ENCODE measurements at places on chromosomes 13 and 19.
A peak's percentile ranks its signal among the peaks of the same experiment; 100 is the strongest.

DNA sequence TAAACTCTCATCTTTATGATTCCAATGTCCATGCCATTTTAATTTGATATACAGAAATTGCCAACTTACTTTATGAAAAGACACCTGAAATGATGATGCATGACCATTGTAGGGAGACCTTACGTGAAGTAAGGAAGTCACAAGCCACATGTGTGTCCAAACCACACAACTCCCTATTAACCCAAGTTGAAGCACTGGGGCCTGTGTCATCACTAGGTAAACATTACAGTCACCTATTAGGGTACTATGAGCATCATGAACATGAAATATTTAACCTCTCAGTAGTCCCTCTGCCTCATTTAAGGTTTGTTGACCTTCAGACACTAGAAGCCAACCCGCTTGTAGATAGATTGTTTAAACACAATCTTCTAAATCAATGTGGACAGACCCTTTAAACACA, 576.9 kb downstream of the IRS2 start:
- no peak for DNase-seq

DNA sequence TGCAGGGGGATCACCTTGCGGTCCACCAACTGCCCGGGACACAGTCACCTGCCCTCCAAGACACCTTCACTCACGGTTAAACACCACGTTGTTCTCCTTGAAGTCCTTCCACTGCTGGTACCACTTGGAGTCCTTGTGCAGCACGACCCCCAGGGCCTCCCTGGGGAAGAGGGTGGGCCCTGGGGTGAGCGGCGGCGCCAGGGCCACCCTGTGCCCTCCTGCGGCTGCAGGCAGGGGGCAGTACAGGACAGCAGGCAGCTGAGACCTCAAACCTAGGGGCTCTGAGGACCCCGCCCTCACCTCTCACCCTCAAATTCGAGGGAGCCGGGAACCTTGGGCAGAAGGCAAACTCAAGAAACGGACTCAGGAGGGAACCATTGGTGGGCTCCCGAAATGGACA, 7.5 kb upstream of the CTXN1 start:
- no peak for DNase-seq

- DNase-seq = no peak
Observed at GRCh38 chr13:104632736-104633135, 1566.5 kb upstream of the SLC10A2 start.

GRCh38 chr13:35699825-35700510, 223.5 kb upstream of the MAB21L1 start:
- no peak for DNase-seq

GRCh38 chr19:12162882-12163806, at the start of gene ZNF136:
ZNF136 (plus strand) TSS chr19:12163096; CDS start chr19:12163204, 108 bp downstream.
- DNase-seq = peak; percentile 96

DNA sequence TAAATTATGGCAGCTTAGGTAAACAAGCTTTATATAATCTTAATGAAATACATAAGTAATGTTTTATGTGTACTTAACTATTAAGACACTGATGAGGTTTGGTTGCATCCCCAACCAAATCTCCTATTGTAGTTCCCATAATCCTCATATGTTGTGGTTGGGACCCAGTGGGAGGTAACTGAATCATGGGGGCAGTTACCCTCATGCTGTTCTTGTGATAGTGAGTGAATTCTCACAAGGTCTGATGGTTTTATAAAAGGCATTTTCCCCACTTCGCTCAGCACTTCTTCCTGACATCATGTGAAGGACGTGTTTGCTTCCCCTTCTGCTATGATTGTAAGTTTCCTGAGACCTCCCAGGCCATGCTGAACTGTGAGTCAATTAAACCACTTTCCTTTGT, 212.7 kb downstream of the DIAPH3 start:
- no peak for DNase-seq

DNA sequence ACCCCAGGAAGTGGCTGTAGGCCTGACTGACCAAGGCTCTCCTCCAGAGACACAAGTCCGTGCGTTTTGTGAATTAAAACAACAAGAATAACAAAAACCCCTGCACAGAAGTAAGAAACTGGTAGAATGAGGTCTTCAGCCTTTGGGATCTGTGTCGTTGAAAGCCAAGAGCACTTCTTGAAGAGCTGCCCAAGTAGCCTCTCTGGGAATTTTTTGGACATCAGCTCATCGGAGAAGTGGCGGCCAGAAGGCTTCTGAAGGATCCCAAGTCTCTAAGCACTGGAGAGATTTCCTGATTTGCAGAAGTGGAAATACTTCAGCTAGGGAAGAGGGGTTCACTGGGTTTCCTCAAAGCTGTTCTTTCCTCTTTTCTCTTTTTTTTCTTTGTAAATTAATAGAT, 100.4 kb upstream of the ZNF536 start:
- DNase-seq = no peak

DNA sequence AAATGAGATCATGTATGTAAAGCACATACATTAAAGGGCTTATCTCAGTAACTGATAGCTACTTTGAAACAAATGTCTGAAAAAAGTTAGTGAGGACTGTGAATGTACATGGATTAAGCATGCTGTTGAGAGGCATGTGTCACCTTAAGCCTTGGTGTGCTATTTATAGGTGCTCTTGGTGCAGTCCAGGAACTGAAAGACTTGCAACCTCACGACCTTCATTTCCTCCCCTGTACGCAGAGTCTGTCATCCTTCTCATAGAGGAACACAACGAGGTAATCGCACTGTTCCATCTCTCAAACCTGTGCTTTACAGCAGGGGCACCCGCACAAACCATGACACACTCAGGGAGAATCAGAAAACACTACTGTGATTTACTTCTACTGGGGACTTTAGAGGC, 65.6 kb downstream of the UFM1 start:
- DNase-seq = peak; percentile 6
